ENCODE measurements at places on chromosomes 5 and 9.

DNA sequence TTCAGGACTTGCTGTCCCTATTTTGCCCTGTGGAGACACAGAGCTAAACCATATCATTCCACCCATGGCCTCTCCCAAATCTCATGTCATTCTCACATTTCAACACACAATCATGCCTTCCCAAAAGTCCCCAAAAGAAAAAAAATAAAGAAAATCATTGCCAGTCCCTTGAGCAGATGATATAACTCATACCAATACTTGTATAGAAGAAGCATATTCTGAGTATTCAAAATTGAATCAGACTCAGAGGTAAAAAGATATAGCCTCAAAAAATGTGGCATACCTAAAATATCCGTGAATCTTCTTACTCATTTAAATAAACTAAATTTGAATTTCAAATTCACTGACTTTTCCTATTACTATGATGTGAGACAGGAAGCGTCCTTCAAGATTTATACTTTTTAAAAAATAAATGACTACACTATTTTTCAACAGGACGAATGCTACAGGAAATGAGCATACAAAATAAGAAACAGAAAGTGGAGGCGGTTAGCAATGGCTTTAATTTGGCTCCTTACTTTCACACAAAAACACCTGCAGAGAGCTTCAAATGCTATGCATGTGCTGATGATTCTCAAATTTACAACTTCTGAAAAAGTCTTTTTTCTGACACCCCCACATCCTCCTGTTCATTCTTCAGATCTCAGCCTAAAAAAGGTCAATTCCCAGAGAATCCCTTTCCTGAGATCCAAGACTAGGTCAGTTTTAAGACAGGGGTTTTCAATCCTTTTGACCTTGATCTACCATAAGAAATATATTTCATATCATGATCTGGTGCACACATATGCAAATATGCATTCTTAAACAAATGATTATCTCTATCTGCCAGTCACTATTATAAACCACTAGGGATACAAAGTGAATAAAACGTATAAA is 39.6 kb upstream of the DMXL1 start:
- no peak for DNase-seq

DNA sequence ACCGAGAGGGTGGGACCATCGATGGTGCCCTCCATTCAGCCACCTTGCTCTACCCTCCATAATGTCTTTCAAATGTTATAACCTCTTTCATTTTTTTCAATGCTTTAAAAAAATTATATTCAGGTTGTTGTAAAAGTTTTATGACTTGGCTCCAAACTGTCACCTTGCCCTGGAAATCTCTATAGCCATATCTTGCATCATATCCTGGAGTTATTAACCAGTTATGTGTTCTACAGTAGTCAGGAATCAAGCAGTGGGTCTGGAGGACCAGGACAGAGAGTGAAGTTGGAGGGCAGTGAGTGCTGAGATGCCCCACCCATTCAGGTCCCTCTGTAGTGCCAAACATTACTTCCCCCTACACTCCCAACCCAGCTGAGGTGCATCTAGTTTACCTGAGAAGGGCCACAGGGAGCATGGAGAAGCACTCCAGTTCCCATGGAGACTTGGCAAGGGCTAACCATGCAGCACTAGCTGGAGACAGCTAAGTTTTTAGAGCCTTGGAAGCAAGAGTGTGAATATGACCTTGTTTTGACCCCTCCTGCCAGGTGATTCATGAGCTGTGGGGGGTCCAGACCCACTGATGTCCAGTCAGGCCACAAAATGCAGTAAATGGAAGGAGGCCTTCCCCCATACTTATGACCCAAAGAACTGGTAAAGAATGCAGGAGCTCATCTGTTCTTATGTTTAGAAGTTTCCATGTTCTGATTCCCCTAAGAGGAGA is 5.5 kb downstream of the IFNA8 start:
- DNase-seq, result no peak

GRCh38 chr5:111326551-111326950 is 102.4 kb downstream of the CAMK4 start:
- no peak for DNase-seq

- DNase-seq, result no peak
These were observed 8.5 kb downstream of the NOP16 start for GRCh38 chr5:176379881-176380280.

GRCh38 chr5:132764051-132764450 is 13.0 kb downstream of the SEPTIN8 start:
- DNase-seq, result no peak

DNA sequence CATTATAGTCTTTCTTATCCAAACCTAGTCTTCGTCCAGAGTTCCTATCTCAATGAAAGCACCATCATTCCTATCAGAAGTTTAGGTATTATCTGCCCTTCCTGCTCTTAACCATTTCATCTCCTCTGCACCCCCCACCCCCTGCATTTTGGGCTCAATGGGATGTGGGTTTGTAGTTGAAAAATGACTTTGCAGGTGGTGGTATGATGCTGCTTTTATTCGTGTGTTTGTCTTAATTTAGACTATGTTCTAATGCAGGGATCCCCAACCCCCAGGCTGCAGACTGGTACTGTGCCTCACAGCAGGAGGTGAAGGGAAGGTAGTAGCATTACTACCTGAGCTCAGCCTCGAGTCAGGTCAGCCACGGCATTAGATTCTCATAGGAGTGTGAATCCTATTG is 49.4 kb upstream of the ZNF608 start:
- no peak for DNase-seq
